ENCODE measurements at places on chromosomes 1 and 21.

GRCh38 chr1:178451529-178451928, 45.2 kb downstream of the CLEC20A start:
- no peak for DNase-seq

DNA sequence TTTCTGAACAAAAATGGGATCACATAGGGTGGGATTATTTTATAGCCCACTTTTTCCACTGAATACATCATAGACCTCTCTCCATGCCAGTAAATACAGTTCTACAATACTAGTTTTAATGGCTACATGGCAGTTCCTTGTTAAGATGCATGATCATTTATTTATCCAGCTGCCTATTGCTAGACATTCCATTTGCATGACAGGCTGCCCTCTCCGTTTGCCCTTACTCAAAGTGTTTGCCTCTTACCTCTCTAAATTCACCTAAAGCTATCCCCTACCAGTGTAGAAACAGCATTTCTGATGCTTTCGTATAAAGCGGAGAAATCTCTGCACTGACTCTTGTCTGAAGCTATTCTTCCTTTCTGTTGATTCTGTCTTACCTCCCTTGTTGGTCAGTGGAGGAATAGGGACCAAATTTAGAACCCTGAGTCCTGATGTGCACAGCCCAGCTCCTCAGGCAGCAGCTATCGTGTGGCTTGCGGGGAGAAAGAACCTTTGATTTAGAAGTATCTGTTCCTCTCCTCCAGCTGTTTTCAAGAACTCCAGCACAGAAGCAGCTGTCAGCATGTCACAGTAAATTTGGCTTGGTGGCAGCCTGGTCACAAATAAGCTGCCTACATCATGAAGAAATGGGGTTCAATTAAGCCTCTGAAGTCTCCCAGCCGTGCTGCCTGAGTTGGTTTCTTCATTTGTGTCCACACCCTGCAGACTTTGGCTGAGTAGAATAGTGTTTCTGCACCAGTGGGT, 337.3 kb downstream of the PRDM2 start:
- DNase-seq, result no peak

DNA sequence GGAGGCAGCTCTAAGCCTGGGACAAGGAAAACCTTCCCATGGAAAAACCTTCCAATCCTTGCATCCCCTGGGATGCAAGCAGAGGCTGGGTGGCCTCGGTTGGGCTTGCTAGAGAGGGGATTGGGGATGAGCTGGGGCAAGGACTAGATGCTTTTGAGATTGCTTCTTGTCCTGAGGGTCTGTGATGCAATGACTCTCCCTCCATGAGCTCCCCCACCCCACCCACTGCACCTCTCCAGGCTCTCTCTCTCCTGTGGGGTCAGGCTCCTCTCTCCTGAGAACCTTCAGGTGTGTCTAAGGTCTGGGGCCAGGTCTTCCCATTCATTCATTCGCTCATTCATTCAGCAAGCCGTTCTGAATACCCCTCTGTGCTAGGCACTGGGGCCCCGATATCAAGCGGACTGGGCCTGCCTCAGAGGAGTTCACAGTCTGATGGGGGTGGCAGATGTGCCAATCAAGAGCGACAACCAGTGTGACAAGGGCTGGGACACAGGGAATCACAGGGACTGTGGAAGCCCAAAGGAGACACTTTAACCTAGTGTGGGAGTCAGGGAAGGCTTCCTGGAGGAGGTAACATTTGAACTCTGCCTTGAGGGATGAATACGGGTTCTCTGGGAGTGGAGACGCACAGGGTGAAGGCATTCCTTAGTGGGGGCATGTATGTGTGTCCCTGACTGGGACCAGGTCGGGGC, 6.5 kb downstream of the LDLRAD1 start:
- DNase-seq, result no peak

DNA sequence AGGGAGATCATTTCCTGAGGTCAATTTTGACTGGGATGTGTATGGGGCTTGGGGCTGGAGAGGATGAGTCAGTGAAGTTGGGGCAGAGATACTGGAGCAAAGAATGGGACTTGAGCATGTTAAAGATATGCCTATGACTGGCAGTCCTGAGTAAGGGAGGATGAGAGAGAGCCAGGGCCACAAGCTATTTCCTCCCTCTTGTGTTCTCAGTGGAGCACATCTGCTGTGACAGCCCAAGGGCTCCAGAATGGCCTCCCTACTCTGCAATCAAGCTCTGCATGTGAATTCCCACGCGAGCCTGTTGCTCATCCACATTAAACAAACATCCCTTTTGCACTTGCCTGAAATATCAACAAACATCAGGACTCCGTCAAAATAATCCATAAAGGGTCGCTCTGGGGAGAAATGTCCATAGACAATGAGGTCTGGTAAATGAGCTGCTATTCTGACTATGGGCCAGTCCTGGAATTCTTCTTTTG, 9.2 kb downstream of the ADCY10 start:
- DNase-seq, result no peak

GRCh38 chr1:2381741-2382620, 9.4 kb downstream of the MORN1 start:
- peak; percentile 61 for DNase-seq

- no peak for DNase-seq
Measured at GRCh38 chr1:51976846-51977602, 13.5 kb downstream of the RAB3B start.

DNA sequence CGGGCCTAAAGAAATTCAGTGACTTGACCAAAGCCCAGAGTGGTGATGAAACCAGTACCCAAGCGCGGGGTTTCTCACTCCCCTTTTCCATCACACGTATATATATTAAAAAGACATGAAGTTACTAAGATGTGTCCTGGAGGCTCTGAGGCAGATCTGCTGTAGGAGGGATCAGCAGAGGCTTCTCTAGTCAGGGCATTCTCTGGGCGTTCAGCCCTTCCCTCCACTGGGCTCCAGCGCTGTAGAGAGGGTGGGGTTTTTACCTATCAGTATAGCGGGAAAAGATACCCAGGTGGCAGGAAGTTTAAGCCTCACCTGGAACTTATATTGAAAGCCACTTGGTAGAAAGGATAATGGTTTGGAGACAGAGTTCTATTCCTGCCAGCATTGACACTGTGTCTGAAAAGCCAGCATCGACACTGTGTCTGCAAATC, 862 bp upstream of the PLEKHO1 start:
- no peak for DNase-seq

- DNase-seq, result no peak
Measured at GRCh38 chr1:37083603-37084002, 49.3 kb upstream of the GRIK3 start.

DNA sequence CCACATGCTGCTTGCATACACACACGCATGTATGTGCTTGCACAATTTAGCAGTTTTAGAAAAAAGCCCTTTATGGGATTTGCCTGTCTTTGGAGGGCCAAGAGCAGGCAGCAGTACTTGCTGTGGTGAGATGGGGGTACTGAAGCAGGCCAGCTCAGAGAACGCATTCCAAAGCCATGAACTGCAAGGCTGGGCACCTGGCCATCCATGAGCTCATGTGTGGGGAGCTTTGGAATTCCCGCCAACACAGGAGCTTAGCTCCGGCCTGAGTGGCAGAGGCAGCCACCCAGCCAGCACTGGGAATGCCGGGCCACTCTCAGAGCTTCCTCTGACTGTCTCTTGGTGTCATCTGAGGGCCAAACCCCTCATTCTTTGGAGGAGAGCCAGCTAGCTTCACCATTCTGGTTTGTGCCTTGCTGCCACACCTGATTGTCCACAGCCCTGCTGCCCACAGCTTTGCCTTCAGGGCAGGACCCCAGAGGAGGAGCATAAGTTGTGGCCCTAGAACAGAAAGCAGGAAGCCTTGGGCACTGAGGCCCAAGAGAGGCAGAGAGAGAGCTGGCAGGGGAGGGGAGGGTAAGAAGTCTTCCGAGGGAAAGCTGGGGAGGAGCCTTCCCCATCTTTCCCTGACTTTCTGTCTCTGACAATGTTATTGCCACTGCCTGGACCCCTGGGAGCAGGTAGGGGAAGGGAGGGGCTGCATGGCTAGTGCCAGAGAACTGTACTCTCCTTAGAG, 92.1 kb upstream of the POU3F1 start:
- no peak for DNase-seq

GRCh38 chr1:9643351-9644256, 7.9 kb upstream of the PIK3CD start:
- DNase-seq, result no peak

DNA sequence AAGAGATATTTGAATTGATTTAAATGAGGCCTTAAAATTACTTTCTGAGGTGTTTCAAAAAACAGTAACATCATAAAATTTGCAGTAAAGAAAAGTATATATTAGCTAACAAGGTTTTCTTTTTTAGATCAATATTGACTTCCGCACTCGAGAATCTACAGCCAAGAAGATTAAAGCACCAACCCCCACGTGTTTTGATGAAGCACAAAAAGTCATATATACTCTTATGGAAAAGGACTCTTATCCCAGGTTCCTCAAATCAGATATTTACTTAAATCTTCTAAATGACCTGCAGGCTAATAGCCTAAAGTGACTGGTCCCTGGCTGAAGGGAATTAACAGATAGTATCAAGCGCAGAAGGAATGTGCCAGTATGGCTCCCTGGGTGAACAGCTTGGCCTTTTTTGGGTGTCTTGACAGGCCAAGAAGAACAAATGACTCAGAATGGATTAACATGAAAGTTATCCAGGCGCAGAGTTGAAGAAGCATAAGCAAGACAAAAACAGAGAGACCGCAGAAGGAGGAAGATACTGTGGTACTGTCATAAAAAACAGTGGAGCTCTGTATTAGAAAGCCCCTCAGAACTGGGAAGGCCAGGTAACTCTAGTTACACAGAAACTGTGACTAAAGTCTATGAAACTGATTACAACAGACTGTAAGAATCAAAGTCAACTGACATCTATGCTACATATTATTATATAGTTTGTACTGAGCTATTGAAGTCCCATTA, 3.6 kb downstream of the RGS1 start:
- no peak for DNase-seq

- DNase-seq, result no peak
Measured at GRCh38 chr1:119549719-119550132, 42.7 kb downstream of the HSD3B1 start.

- DNase-seq, result no peak
Measured at GRCh38 chr21:37555672-37556261, 189.2 kb downstream of the DYRK1A start.

- DNase-seq, result no peak
Measured at GRCh38 chr1:233261206-233261605, 34.3 kb downstream of the PCNX2 start.

DNA sequence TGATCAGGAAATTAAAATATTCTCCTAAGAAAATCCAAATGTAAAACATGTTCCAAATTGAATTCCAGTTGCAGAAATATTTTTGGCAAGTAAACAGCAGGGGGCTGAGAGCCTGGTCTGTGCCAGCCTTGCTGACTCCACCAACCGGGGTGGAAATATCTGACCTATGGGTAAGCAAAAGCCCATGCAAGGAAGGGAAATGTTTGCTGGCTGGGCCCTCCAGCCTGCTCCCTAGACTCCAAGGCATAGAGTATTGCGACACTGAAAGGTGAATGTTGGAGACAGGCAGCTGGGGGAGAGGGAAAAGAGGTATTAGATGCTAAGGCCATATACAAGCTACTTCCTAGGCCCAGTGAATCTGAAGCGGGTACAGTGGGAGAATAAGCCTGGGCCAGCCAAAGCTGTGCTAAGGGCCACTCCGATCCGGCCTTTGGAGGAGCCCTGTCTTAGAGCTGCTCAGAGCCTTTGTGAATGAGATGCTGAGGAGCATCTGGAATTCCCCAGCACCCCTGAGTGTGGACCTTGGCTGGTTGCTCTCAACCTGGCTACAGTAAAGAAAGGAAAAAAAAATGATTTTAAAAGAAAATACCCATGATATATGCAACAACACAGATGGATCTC, 24.9 kb upstream of the ATP1B1 start:
- DNase-seq, result no peak

DNA sequence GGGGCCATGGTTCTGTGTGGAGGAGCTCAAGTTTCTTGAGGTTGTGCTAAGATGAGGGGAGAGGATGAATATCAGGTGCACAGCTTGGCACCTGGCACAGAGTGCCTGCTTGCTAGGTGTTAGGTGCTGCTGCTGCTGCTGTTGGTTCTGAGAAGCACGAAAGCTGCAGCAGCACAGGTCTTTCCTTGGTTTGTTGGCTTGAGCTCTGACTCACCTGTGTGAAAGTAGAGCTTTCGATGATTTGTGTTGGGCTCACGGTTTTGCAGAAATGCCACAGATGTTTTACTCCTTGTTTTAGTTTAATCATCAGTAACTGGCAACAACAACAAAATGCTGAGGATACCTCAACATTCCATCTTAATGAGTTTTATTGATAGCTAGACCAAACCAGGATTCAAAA, 221.6 kb downstream of the BRINP2 start:
- DNase-seq, result no peak
